DMS79 (cell line): ENCODE measurements at places on chromosomes 3 and 15.

DNA sequence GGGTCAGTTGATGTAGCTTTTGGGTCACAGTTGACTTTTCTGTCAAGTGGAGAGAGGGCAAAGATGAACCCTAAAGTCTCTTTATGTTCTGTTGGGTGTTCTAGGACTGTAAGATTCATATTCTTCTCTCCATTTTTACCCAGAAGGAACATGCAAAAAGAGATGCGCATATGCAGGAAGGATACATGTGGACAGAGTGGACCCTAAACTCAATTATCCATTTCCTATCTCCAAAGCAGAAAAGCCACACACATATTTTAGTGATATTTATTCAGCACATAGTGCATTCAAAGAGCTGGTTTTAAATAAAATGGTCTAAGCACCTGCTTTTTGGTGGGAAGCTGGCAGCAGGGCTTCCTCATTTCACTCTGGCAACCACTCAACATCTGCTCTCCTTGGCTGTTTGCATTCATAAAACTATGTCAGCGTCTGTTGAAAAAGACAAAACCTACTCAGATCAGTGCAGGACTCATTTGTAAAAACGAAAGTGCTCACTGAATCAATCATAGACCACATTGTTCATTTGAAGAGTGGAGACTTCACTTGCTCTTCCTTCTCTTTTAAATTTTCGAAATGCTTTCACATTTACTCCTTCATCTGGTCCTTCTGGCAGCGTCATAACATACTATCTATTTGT, 96.6 kb downstream of the SEMA6D start:
- DNase-seq, result no peak

DNA sequence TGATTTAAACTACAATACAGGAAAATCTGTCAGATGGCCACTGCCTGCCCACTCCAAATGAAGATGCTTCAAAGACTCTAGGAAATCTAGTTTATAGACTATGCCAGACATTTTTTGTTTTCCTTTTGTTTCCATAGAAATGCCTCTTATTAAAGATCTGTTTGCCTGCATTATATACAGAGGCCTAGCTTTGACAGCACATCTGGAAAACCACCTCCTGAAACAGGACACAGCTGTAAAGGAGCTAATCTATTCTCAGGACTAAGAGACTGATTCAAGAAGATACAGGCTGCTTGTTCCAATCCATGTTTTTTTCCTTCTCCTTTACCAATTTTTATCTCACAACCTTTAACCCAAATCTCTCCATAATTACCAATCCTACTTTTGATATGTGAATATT, 75.3 kb upstream of the STRIT1 start:
- no peak for DNase-seq

DNA sequence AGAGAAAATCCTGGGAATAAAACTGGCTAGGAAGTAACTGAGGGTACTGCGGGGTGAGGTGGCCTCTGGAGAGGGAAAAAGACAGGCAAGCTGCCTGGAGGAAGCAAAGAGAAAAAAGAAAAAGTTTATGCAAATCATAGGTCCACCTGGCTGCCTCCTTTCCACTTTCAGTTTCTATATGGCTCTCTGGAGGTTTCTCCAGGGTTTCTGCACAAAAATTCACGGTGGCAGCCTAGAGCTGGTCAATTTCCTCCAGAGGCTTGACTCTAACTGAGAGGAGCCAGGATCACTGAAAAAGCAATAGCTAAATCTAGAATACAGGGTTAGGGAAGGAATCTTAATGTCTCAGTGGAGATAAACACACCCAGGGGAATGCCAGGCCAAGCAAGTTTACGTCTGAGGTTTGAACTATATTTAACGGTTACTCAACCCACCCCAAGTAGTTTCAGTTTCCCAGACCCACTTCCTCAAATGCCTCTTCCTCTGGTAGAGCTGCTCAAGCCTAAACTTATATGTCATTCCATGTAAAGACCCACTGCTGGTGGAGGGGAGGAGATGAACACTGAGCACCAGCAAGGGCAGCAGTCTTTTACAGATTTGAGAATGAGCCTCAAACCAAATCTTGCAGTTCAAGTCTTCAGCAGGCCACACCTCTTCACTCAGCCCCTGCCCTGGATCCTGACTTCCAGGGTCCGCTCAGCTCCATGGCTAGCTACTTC, 5.7 kb downstream of the LYSMD2 start:
- DNase-seq, result no peak

DNA sequence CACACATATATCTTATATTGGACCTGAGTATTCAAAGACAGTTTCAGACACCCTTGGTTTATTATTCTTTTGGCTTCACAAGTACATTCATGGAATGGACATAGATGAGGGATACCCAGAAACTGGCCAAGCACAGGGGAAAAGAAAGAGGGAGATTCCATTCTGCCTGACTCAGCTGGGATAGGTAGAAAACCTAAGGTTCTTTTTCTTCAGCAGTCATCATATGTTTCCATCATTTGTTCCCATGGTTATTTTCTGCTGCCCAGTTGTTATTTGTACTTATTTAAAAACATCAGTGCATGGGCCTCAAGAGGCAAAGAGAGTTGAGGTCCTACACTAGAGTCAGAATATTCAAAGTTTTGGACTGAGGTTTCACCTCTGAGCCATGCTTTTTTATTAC, 91.8 kb downstream of the FILIP1L start:
- DNase-seq, result no peak

DNA sequence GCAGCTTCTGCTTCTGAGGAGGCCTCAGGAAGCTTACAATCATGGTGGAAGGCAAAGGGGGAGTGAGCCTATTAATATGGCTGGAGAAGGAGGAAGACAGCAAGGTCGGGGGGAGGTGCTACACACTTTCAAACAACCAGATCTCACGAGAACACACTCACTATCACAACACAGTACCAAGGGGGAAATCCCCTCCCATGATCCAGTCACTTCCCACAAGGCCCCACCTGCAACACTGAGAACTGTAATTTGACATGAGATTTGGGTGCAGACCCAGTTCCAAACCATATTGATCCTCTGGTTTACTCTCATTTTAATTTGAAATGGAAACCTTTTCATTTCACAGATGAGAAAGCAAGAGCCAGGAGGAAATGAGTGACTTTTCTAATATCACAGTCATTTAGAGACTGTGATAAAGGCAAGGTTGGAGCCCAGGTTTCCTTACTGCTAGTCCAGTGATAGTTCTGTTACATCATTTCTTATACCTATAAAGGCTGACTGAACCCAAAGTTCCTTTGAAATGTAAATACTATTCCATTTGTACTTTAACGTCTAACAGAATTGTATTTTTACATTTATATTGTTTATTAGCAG, 105.8 kb upstream of the GAP43 start:
- no peak for DNase-seq

GRCh38 chr3:64042952-64043351, 19.7 kb upstream of the PSMD6 start:
- no peak for DNase-seq

DNA sequence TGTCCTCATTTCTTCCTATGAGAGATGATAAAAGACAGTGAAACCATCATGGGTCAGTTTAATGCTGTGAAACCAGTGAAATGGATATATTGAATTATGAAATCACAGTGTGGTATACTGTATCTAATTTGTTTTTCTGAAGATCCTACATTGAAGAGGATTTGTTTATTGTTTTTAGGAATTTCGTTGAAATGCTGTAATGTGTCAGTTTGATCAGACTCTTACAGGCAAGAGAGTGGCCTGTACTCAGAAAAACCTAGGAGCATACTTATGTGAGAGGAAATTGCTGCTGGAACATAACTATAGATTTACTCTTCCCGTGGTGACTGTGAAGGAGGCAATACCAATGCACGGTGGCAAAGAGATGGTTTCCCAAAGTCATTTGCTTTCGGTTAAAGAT, 29.1 kb upstream of the ONECUT1 start:
- DNase-seq, result no peak

DNA sequence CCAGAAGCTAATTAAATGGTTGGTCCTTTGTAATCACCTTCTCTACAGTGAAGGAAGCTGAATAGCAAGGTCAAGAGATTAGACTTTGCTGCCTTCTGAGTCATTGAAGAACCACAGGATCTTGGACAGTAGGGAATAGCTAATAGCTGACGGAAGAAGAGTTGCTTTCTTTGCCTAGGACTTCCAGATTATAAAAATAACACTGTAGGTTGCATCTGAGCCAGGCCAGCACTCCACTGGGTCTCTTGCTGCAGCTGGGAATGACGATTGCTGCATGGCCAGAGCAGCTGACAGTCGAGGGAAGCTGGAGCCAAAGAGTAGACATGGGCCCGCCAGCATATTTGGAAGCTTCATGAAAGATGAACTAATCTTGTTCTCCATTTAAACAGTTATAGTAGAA, 81.5 kb upstream of the KCNMB2 start:
- DNase-seq, result no peak

- DNase-seq, result no peak
Observed at GRCh38 chr3:40518848-40519247, 5.9 kb upstream of the ZNF621 start.

GRCh38 chr15:64461721-64462162, 1.4 kb downstream of the ZNF609 start:
- peak; percentile 25 for DNase-seq

DNA sequence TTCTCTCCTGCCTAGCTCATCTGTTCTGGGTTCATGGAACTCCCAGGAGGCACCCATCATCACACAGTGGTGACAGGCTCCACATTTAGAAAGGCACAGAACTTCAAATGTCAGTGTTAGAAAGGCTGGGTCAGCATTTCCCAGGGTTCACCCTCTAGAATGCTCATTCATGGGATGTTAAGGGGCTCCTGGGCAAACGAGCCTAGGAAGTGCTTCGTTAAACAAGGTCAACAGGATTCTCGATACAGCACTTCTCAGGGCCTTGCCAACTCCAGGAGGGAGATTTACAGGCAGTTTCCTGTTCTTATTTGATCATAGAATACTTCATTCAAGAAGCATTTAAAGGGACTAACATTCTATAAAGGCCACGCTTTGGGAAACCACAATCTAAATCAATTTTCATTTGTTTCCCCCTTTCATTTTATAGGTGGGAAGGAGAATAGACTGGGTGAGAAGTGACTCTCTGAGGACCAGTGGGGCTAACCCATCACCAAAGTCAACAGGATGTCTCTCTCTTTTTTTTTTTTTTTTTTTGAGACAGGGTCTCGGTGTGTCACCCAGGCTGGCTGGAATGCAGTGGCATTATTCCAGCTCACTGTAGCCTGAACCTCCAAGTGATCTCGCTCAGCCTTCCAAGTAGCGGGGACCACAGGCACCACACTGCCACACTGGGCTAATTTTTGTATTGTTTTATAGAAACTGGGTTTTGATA, 14.3 kb downstream of the IGDCC4 start:
- DNase-seq, result no peak

DNA sequence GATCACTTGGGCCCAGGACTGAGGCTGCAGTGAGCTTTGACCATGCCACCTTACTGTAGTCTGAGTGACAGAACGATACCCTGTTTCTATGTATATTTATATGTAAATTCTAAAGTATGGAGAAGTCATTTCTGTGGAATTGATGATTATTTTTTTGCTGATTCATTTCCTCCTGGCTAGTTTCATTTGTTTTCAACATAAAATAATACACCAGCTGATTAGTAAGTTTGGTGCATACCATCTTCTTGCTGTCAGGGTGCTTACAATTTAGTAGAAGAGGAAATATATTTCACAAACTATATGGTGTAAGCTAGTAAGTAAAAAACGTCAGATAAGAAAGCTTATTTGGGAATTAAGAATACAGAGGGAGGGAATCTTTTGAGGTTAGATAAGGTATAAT, 36.0 kb downstream of the SLC25A26 start:
- DNase-seq, result no peak

DNA sequence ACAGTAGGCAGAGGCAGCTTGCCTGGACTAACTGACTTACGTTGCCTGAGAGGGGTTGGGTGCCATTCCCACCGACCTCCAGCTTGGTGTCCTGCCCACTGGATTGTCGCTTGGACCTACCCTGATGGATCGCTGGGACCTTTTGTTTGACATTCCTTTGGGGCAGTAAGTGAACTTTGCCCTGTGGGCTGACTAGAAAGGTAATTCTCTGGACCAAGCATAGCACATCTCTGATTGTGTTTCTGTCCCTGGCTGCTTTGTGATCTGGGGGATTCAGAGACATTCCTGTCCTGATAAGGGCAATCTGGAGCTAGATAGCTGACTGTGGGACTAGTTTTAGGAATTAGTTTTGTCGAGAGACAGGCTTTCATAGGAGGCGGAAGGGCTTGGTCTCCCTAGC, 19.5 kb upstream of the IFT57 start:
- no peak for DNase-seq

- DNase-seq, result no peak
Observed at GRCh38 chr3:5264896-5265770, 77.6 kb downstream of the EDEM1 start.

DNA sequence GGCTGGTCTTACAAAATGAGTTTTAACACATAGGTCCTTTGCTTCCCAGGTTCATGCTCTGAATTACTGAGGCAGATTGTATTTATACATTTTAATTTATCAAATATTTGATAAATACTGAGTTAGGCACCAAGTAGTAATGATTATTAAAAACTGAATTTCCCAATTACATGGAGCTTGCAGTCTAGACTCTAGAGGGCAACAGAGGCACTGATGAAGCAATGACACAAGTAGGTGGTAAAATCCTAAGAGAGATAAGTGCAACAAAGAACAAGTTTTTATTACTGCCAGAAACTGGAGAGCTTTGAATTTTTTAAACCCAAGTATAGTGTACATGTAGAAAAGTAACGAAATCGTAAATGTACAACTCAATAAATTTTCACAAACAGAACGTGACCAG, 406.2 kb upstream of the RARB start:
- no peak for DNase-seq

- no peak for DNase-seq
Observed at GRCh38 chr3:48709051-48709461, 8.0 kb downstream of the IP6K2 start.

DNA sequence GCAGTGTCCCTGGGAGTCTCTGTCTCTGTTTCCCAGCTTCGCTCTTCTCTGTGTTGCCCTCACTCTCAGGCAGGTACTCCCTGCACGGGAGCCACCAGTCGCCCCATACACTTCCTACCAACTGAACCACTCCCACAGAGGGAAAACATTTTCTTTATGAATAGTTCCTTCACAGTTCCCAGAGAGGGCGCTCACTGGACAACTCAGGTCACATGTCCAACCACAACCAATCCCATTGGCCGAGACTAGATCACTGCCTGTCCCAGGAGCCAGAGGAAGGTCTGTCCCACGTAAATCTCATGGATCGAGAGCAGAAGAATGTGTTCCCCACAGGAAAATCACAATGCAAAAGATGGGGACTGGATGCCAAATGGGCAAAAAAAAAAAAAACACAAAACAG, 26.1 kb downstream of the GRK7 start:
- no peak for DNase-seq

GRCh38 chr3:9013782-9014563, 50.7 kb upstream of the RAD18 start:
- no peak for DNase-seq

DNA sequence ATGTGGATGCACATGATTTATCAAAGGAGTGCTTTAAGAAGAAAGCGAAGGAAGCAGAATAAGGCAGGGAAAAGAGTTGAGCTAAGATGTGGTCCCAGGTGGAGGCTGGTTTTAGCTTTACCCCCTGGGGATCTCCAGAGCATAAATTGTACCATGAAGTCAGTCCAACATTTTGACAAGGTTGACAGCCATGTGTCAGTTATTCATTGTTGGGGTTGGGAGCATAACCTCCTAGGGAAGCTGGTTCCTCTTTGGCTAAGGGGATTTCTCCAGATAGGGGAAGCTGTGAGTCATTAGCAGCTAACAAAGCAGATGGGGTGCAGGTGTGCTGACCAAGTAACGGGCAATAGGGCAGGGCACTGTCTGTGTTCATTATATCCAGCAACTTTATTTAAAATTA, 123.7 kb upstream of the IGSF10 start:
- no peak for DNase-seq

- DNase-seq, result no peak
Observed at GRCh38 chr15:68528626-68529290, 50.0 kb upstream of the CORO2B start.

- no peak for DNase-seq
Observed at GRCh38 chr15:64931381-64931780, 19.7 kb downstream of the ANKDD1A start.
